Stimulated activated CD4-positive, alpha-beta T cell treated with anti-CD3 and anti-CD28 coated beads, Interleukin-1b, Interleukin-23, amount 100 ng/mL, for 1 hour (primary cell): ENCODE measurements at places on chromosomes 5 and 9.

DNA sequence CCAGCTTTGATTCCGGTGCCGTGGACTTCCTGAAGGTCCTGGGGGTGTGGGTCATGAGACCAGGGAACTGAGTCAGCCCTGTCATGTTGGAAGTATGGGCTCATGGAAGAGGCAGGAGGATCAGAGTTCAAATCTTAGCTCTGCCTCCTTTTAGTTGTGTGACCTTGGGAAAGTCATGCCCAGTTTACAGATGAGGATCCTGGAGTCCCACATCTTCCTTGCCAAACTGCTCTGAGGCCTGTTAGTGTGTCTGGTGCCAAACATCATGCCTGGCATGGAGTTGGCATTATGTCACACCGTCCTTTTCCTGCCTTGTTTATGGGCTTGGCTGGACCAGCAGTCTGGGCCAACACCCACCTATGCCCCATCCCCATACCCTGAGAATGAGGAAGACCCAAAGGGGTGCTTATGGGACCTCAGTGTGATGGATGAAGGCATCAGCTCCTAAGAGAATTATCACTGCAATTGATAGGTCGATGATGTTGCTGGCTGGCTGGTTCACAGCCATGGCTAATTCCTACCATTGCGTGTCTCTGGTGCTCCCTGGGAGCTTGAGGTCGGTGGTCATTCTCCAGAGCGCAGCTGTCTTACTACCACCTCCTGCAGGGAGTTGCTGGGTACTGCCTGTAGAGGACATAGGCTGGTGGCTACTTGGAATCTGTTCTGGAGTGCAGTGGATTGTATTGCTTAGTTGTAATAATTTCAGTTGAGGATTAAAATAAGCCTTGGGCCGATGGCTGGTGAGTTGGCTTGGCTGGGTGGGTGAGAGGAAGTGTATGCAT lies 140.5 kb upstream of the PITX1 start:
- no peak for DNase-seq

DNA sequence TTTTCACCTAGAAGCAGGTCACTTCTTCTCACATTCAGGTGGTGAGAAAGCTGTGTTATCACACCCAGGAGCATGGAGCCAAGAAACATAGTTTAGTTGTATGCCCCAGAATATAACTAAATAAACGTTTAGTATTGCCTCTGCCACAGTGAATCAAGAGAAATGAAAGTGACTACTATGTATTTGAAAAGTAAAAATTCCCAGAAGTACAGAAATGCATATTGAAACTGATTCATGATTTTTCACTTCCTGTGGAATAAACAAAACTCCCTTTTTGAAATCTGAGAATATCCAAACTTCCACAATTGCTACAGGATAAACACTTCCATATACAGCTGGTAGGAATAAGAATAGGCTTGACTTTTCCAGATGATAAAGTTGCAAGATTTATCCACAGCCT lies 15.3 kb upstream of the NINJ1 start:
- no peak for DNase-seq

GRCh38 chr5:121384359-121384758 lies 467.3 kb upstream of the FTMT start:
- DNase-seq: no peak

- DNase-seq: no peak
Measured at GRCh38 chr5:129541051-129541450, 81.0 kb downstream of the ADAMTS19 start.

DNA sequence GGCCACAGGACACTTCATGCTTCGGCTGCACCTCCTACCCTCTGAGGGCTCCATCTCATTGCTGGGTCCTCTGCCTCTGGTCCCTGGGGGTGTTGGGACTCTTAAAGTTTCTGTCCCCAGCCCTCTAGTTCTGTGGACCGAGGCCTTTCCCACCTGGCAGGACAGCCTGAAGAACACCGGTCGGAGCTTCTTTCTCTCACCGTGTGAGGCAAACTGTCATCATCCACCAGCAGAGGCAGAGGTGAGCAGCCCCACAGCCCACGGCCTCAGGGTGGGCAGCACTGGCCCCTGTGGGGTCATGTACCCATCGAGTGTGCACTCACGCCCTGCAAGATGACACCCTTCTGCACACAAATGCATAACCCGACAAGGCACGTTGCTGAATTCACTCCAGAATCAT lies 49.9 kb downstream of the IRX2 start:
- no peak for DNase-seq

DNA sequence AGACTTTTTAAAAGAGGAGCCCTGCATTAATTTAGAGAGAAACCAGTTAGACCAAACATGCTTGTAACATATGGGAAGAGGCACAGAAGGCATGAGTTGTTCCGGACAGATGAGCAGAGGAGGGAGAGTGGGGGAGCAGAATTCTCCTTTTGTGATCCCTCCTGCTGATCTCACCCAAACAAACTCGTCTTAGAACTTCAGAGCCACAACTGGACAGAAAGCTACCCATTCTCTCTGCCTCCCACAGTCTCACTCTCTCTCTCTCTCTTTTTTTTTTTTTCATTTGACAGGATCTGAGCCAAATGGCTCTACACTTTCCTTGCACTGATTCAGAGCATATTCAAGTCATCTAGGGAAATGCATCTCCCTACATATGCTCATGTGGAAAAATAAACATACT lies 196.0 kb upstream of the PAPPA start:
- DNase-seq: no peak

DNA sequence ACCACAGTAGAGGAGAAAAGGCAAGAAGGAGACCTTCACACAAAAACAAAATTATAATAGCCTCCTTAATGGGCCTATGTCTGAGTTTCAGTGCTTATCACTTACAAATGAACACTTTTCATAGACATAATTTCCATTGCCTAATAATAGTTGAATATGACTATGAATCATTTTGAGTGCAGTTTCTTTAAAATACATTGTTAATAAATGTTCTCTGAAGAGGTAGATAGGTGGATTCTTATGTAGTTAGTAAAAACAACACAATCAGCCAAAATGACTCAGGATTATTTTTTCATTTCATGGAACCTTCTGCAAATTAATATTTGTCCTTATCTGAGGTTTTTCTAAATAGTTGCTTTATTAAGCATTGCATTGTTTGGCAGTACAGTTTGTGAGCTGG lies 45.6 kb downstream of the DAPK1 start:
- no peak for DNase-seq

DNA sequence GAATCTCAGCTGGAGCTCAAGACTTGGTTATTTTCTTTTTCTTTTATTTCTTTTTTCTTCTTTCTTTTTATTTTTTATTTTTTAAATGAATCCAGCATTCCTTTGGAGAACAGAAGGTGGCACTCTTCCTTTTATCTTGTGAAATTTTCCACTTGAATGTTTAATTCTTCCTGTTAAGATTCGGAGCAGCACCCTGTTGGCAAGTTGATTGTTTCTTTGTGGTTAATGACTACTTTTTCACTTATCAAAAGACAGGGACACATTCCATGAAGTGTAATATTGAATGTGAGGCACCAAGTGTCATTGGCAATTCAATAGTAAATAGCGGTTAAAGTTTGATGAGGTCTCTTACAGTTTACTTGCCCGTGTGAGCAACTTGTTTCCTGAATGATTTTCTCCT lies 240.5 kb upstream of the CHD1 start:
- no peak for DNase-seq

- DNase-seq: no peak
Measured at GRCh38 chr5:138096363-138096762, 12.5 kb downstream of the WNT8A start.

DNA sequence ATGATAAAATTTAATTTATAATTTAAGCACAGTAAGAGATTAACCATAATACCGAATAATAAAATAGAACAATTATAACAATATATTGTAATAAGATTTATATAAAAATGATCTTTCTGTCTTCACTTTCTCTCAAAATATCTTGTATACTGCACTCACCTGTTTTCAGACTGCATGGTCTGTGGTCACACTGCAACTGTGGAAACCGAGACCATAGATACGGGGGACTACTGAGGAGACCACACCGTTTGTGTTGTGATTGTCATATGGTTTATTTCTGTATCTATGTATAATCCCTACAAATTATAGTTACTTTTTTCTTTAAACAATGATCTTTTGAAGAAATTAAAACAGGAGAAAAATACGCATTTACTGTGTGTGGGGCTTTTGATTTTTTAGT lies 78.8 kb upstream of the TNFAIP8 start:
- no peak for DNase-seq

DNA sequence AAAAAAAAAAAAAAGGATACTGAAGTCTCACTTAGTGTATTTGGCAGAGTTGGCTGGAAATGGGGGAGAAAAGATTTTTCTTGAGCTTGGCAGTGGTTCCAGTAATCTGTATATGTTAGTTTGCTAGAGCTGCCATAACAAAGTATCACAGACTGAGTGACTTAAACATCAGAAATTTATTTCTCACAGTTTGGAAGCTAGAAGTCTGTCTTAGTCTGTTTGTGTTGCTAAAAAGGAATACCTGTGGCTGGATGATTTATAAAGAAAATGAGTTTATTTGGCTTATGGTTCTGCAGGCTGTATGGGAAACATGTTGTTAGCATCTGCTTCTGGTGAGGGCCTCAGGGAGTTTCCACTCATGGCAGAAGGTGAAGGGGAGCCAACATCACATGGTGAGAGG lies 89.6 kb upstream of the CEP78 start:
- no peak for DNase-seq

DNA sequence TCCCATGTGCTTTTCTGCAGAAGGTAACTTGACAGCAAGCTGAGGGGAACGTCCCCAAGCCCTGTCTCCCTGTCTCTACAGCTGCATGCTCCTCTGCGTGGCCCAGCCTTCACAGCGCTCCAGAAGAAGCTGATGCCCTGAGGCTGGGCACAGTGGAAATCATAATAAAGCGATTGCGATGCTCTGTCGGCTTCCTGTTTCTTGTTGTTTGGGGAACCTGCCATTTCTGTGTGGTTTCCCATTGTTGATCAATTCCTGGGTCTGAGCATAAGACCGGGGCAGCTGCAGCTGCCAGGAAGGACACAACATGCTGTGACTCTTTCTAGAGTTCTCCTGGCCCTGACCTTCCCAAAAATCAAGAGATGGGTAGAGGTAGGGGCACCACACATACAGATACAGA lies 7.2 kb upstream of the DNAJB5 start:
- no peak for DNase-seq

DNA sequence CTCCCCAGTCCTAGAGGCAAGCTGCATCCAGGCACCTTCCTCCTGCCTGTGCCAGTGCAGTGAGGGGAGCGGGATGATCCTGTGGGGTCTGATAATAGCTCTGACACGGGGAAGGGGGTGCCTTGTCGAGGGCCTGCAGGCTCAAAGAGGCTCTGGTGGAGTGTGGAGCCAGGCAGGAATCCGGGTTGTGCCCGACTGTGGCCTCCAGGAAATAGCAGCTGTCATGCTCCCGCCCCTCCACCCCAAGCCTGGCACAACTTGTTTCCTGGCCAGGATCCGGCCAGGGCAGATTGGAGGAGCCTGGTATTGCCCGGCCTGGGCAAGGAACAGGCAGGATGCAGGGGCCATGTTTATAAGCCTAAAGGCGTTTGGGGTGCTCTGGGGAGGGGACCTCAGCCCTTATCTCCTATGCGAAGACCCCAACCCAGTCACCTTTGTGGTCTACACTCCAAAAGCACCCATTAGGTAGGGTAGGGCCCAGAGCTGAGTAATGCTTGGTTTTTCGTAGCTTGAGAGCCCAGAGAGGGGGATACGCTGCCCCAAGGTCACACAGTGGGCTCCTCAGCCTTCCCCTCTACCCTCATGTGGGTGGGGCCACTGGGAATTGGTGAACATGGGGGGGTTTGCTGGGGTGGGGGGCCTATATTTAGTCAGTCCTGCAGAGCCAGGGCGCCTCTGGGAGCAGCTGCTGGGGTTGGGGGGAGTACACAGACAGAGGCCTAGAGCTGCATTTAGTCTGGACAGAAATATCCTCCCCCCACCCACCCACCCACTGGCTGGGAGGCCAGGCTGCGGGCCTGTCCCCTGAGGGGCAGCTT lies 12.2 kb downstream of the CXXC5 start:
- DNase-seq: no peak

- DNase-seq: peak; percentile 1
Measured at GRCh38 chr9:119968836-119969707, 599.8 kb upstream of the BRINP1 start.

GRCh38 chr5:126358525-126358924 lies 64.7 kb upstream of the GRAMD2B start:
- no peak for DNase-seq

- DNase-seq: no peak
Measured at GRCh38 chr5:15943487-15943886, 236.1 kb downstream of the MARCHF11 start.

DNA sequence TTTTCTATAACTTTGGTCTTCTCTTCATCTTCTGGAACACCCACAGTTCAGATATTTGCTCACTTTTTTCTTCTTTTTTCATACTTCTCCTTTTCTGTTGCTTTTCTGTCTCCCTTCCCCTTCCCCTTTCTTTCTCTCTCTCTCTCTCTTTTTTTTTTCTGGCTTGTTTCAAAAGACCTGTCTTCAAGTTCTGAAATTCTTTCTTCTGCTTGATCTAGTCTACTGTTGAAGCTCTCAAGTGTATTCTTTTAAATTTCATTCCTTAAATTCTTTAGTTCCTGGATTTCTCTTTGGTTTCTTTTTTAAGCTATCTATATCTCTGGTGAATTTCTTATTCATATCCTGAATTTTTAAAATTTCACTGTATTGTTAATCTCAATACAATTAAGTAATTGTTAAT lies 11.2 kb downstream of the ALG2 start:
- no peak for DNase-seq

- no peak for DNase-seq
Measured at GRCh38 chr5:122541388-122541787, 229.4 kb downstream of the SNCAIP start.

DNA sequence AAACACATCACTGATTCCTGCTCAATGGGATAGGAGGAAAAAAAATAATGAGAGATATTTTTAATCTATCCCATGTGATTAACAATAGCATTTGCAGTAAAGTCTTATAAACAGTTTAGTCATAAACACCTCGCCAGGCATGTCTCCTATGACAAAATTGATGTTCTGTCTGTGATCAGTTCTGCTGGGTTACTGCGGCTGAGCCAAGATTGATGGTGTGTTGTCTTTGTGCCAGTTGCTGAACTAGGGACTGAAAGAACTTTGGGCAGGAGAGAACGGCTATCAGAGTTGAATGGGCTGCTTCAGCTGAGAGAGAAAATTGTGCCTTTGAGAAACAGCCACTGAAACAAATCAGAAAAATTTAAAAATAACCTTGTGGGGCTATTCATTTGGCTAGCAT lies 37.3 kb upstream of the MAMDC2 start:
- DNase-seq: no peak

DNA sequence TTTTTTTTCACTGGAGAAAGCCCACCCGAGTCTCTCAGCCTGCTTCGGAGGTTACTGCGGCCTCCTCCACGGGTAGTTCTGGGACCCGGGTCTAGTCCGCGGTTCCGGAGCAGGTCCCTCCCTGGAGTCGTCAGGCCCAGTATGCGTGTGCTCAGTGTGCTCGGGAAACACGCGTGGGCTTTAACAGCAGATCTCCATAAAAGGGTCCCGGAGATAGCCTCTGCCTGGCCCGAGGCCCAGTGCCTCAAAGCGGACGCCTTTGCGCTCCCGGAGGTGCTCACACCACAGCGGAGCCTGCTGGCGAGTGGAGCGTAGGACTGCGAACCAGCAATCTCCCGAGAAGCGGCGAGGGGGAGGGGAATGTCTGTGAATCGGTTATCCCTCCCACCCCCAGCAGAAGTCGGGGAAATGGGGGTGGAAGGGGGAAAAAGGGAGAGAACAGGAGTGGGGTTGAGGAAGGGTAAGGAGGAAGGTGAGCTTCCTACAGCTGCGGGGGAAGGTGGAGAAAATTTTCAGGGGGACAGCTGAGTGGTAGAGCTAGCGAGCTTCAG lies 28.7 kb downstream of the CDKN2A start:
- DNase-seq: no peak

GRCh38 chr5:146005723-146006122 lies 69.3 kb downstream of the SH3RF2 start:
- DNase-seq: no peak

GRCh38 chr5:98796197-98796972 lies 22.9 kb downstream of the RGMB start:
- no peak for DNase-seq
